ENCODE measurements at places on chromosomes 7 and 10. TPM values are rescaled to one million over a fixed set of nuclear protein-coding genes. Genes with fewer than 3 reads are reported as not detected.

Gene C10orf67
- not detected for total RNA-seq

Gene PGAM2
- 4.8 TPM for total RNA-seq

Gene NPSR1
- not detected for total RNA-seq

Gene CYP2W1
- total RNA-seq, result not detected

DNA sequence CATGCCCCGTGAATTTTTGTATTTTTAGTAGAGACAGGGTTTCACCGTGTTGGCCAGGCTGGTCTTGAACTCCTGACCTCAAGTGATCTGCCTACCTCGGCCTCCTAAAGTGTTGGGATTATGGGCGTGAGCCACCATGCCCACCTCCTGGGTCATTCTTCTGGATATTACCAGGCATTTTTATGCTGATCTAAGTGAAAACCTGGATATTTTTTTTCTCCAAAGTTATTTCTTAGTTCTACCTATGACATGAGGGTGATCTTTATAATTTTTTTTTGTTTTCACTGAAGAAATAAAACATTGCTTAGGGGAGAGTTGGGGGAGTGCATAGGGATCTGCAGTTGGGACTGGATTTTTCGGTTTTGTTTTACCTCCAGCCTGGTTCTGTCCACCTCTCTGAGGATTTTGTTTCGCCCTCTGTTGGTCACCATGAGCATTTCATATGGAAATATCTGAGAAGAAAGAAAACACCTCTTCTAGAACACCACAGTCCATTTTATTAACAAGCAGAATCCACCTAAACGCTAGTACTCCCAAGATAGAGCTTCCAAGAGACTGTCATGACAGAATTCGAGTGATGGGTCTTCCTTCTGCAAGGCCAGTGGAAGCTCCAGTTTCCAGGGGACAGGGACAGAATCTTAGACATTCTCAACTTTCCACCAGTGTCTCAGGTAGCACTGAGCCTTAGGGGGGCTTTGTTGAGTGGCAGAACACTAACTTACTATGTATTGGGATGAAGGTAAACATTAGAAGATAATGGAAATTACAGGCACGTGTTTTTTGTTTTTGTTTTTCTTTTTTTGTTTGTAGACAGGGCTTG, 33.4 kb upstream of the AFAP1L2 start:
- no peak for DNase-seq

DNA sequence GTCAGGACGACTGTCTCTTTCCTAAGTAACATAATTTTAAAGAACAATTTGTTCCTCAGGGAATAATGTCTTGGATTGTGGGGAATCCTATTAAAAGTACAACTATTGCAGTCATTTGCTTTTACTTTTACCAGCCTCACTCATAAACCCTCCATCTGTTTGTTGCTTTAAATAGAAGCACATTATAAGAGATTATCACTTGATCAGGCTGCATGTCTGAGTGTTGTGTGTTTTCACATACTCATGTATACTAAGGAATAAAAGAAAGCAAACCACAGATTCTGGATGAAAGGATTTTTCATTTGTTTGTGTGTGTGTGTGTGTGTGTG, 1077.8 kb downstream of the KCNMA1 start:
- no peak for DNase-seq

- DNase-seq, result no peak
These were observed 36.9 kb downstream of the ZNRF2 start for GRCh38 chr7:30321089-30321881.

DNA sequence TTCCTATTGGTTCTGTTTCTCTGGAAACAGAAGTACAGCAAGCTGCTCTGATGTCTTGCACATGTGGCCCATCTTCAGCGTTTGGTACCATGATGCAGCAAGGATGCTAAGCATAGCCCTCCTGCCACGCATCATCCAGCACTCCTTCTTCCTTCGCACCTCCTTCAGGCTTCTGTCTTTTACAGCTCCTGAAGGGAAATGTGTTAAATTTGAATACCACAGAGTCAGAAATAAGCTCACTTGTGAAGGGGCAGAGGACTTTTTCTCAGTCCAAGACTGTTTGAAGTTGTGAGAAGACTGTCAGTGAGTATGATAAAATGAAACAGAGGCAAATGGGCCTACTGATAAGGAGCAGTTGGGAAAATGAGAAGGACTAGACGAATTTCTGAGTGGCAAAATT, 20.7 kb downstream of the TSPAN13 start:
- DNase-seq, result no peak

- DNase-seq, result peak; percentile 89
These were observed 734 bp downstream of the CHST3 start for GRCh38 chr10:71964743-71965515.

DNA sequence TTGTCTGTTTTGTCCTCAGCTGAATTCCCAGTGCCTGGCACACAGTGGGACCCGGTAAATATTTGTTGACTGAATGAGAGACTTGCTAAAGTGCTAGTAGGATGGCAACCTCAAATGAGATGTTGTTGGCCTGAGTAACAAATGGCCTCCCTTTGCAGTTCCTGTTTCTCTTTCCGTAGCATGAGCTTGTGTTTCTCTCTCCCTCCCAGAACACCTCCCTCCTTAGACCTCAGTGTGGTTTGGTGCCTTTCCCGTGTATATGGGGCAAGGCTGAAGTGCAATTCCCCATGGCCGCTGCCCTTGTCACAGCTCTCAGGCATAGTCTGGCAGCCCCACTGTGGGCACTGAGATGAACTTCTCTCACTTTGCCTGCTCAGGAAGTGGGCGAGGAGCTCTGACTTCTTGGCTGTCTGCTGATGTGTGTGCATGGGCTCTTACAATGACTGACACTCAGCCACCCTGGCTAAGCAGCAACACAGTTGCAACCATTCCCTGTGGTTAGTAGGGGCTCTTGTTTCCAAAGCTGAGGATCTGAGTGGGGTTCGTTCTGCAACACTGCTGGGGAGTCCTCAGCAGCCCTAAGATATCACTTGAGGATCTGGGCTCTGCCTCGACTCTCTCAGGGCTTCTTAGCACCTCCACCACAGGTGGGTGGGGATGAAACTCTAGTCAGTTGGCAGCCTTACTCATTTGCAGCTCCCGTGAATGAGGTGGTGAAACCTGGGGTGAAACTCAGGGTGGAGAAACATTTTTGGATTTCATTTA, 136.1 kb downstream of the ICA1 start:
- peak; percentile 65 for DNase-seq

DNA sequence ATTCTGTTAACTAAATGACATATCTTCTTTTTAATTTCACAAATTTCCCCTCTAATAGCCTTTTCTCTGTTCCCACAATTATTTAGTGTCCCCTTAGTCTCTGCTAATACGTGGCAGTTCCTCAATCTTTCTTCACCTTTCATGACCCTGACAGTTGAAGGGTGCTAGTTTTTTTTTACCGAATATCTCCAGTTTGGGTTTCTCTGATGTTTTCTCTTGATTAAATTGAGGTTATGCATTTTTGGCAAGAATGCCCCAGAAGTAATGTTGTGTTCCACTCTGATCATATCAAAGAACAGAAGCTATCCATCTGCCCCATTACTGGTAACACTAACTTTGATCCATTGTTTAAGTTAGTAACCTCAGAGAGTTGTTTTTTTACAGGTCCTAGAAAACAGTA, 133.6 kb upstream of the ASAH2 start:
- DNase-seq, result no peak

Measured in aorta (tissue), 5 donors.